Central memory CD8-positive, alpha-beta T cell (primary cell): ENCODE measurements at places on chromosomes 5 and 9.

DNA sequence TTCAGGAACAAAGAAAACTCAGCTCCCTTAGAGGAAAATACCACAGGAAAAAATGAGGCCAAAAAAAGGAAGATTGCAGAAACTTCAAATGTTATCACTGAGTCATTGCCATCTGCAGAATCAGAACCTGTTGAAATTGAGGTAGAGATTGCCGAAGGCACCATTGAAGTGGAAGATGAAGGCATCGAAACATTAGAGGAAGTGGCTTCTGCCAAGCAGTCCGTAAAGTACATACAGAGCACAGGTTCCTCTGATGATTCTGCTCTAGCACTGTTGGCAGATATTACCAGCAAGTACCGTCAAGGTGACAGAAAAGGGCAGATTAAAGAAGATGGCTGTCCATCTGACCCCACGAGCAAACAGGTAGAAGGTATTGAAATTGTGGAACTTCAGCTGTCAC, 30.8 kb upstream of the NIM1K start:
- H3K36me3 ChIP-seq, result peaks cover 31% of the 10 kb centered on the region
- DNase-seq, result no peak
- H3K4me1 ChIP-seq, result peaks cover 31% of the 10 kb centered on the region
- H3K27ac ChIP-seq, result peak overlapping the region; percentile 13

DNA sequence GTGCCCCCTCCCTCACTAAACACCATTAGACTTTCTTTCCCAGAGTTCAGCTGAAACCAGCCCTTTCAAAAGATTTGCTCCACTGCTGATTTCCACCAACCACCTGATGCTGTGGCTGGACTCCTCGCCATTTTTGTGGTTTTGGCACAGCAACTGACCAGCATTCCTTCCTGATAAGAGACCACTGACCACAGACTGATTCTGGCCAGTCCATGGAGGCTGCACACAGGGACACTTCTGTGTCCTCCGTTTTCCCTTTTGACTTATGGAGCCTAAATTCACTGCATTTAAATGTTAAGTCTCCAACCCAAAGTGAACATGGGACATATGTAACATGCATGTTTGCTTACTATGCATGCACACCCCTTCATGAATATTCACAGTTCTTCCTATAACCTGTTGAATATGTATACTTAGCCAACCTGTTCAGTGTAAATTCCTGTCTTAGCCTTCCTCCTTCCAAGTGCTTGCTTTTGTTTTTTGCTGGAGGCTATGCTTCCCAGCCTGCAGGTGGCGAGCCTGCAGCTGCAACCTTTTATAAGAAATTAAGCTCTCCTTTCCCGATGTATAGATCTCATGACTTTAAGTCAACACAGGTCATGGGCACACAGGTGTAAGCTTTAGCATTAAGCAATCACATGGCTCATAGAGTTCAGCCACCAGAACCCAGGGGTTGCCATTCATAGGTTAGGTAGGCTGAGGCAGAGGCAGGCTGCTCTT, 78.7 kb downstream of the ACTL7B start:
- no peak overlapping the region for H3K27ac ChIP-seq
- no peaks in the 10 kb centered on the region for H3K4me1 ChIP-seq
- H3K4me3 ChIP-seq, result no peak overlapping the region
- no peak for DNase-seq

DNA sequence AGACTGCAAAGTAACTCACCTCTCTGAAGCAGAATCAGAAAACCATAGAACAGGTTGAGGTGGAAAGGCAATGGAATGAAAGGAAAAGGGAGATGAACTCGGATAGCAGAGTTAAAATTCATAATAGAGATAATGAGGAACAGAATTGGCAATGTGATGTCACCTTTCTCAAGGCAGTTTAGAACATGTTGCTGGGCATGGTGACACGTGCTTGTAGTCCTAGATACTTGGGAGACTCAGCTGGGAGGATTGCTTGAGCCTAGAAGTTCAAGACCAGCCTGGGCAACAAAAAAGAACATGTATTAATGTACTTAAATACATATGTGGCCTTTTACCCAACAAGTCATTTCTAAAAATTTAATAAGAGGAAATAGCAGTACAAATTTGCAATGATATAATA, 81.6 kb upstream of the MIER3 start:
- H3K27me3 ChIP-seq, result peaks cover 21% of the 10 kb centered on the region
- H3K27ac ChIP-seq, result no peak overlapping the region
- peaks cover 7% of the 10 kb centered on the region for H3K4me1 ChIP-seq
- H3K4me3 ChIP-seq, result no peak overlapping the region

DNA sequence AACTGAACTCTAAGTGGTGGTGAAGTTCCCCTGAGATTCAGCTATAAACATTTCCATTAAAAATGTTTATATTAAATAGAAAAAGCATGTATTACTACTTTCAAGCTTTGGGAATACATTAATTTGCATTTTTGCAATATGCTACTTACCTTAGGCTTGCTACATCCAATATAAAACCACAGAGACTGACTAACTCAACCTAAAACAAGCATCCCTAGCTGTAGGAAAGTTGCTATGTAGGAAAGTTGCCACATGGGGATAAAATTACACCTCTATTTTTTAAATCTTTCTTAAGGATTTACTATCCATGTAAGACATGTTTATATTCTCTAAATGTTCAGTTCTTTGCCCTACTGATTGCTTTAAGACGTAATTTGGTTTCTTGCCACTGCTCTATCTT, 12.8 kb downstream of the SCAMP1 start:
- peaks cover 38% of the 10 kb centered on the region for H3K4me1 ChIP-seq
- no peaks in the 10 kb centered on the region for H3K27me3 ChIP-seq
- H3K36me3 ChIP-seq, result peaks cover 1% of the 10 kb centered on the region

- DNase-seq, result no peak
- no peak overlapping the region for H3K27ac ChIP-seq
- peaks cover 6% of the 10 kb centered on the region for H3K4me1 ChIP-seq
- no peak overlapping the region for H3K4me3 ChIP-seq
These were observed 159.6 kb upstream of the GPR151 start for GRCh38 chr5:146675636-146676035.

DNA sequence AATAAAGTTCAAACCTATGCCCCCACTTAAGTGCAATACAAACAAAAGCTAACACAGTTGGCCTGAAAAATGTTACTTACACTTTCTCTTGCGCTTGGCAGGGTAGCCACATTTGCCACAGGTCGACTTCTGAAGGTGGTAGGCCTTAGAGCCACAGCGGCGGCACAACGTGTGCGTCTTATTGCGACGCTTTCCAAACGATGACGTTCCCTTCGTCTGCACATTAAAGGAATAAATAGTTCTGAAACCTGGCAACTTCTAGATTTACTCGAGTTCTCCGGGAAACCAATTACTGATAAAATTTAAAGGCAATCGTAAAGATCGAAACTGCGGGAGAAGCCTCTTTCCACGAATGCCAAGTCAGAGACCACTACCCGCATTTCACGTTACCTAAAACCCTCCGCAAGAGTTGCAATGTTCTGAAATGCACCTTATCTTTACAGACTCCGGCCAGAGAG, 602 bp downstream of the RPL37 start:
- H3K36me3 ChIP-seq, result peaks cover 58% of the 10 kb centered on the region
- H3K27ac ChIP-seq, result peak overlapping the region; percentile 90
- peak; percentile 70 for DNase-seq
- peaks cover 38% of the 10 kb centered on the region for H3K4me1 ChIP-seq
- H3K27me3 ChIP-seq, result no peaks in the 10 kb centered on the region

- no peaks in the 10 kb centered on the region for H3K36me3 ChIP-seq
- H3K4me3 ChIP-seq, result no peak overlapping the region
- no peaks in the 10 kb centered on the region for H3K4me1 ChIP-seq
- H3K27me3 ChIP-seq, result peaks cover 38% of the 10 kb centered on the region
These were observed 71.8 kb downstream of the ZNF618 start for GRCh38 chr9:113947941-113948340.

GRCh38 chr5:156230887-156231286, 96.1 kb upstream of the SGCD start:
- H3K4me1 ChIP-seq, result no peaks in the 10 kb centered on the region
- H3K4me3 ChIP-seq, result no peak overlapping the region
- peaks cover 2% of the 10 kb centered on the region for H3K36me3 ChIP-seq
- H3K27ac ChIP-seq, result no peak overlapping the region
- H3K27me3 ChIP-seq, result peaks cover 19% of the 10 kb centered on the region

DNA sequence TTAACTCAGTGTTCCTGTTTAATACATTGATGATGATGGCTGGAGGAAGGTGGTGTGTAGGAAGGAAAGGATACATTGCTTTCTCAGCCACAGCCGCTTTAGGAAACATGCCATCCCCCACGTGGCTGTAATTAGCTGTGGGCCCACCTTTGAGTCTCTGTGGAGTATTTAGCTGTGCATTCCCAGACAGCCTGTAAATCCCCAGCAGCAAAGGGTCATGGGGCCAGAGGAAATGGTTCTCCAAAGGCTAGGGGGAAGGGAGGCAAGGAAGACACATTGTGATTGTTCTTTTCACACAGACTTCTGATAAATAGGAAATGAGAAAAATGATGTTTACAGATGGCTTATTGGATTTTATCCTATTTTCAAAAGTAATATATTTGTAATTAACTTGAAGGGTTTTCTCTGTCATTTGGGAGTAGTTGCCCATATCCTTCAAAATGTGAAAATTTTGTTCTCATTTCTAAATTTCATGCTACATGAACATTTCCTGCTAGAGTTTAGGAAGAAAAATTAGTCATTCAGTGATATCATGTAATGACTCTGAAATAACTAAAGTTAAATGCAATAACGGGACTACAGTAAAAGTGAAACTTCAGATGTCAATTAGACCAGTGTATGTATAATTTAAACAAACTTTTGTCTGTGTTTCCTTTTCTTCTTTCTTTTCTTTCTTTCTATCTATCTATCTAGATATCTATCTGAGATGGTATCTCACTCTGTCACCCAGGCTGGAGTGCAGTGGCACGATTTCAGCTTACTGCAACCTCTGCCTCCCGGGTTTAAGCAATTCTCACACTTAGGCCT, 24.3 kb upstream of the F2R start:
- H3K4me3 ChIP-seq, result no peak overlapping the region
- peak overlapping the region; percentile 49 for H3K27ac ChIP-seq
- DNase-seq, result no peak
- no peaks in the 10 kb centered on the region for H3K27me3 ChIP-seq

- no peaks in the 10 kb centered on the region for H3K27me3 ChIP-seq
- no peaks in the 10 kb centered on the region for H3K4me1 ChIP-seq
- peaks cover 2% of the 10 kb centered on the region for H3K36me3 ChIP-seq
- DNase-seq, result no peak
- H3K27ac ChIP-seq, result no peak overlapping the region
- no peak overlapping the region for H3K4me3 ChIP-seq
These were observed 294.8 kb upstream of the KLF4 start for GRCh38 chr9:107784235-107784958.

DNA sequence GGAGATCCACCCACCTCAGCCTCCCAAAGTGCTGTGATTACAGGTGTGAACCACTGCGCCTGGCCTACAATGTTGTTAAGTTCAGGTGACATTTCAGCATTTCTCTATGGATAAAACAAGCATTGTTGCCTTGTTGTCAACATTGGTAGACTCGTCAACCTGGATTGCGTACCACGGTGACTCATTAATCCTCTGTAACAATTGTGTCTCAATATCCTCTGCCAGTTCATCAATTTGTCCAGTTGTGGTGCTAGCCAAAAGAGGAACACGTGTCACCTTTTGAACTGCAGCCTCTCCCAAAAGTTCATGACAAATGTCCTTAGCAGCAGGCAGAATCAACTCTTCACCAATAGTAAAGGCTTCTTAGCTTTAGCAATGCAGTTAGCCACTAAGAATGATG, 46.3 kb upstream of the LARP1 start:
- H3K36me3 ChIP-seq, result no peaks in the 10 kb centered on the region
- no peak overlapping the region for H3K4me3 ChIP-seq
- no peak overlapping the region for H3K27ac ChIP-seq
- no peaks in the 10 kb centered on the region for H3K27me3 ChIP-seq
